ENCODE measurements at places on chromosomes 4 and X.

GRCh38 chr4:184096561-184097240 is 121.0 kb downstream of the ENPP6 start:
- no peak for DNase-seq

GRCh38 chrX:120357186-120357585 is 4.7 kb upstream of the ATP1B4 start:
- DNase-seq = no peak

- no peak for DNase-seq
Observed at GRCh38 chr4:101033986-101034385, 313.3 kb downstream of the PPP3CA start.

- DNase-seq = no peak
Observed at GRCh38 chr4:184250795-184251669, 33.4 kb upstream of the ENPP6 start.

GRCh38 chr4:152939621-152940020 is 3.5 kb downstream of the FHDC1 start:
- no peak for DNase-seq

DNA sequence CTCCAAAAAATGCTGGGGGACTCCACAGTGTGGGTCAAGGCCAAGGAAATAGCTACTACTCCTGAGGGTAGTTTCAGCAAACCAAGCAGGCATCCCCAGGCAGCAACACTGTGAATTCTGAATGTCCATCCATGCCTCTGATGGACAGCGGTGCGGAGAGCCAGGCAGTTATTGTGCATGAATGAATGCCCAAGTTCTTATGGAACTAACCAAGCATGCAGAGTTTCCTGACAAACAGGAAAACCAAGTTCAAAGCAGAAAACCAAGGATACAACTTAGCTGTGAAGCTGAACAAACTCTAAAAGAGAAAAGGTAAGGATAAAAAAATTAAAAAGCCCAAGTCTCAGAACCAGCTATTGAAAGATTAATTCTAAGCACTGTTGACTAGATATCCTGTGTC is 642.6 kb upstream of the HS3ST1 start:
- no peak for DNase-seq

DNA sequence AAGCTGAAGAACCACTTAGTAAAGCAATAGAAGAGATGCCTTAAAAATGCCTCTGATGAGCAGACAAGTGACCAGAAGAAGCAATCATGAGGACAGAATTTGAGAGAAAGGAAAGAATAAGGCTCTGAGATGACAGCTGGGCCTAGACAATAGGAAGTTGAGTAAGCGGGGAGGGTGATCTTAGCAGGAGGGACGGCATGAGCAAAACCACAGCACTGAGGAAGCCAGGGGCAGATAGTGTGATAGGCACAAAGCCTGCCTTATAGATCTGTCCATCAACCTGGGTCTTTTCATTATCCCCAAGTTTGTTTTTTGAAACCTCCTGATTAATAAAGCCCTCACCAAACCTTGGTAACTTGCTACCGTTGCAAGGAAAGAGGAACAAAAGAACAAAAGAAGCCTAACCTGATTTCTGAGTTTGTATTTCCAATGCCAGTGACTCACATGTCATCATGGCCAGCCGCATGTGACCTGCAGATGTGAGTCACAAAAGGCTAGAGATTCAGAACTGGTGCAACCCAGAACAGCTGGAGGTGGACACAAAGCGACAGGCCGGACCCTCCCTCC is 55.7 kb upstream of the PPARGC1A start:
- DNase-seq = no peak

DNA sequence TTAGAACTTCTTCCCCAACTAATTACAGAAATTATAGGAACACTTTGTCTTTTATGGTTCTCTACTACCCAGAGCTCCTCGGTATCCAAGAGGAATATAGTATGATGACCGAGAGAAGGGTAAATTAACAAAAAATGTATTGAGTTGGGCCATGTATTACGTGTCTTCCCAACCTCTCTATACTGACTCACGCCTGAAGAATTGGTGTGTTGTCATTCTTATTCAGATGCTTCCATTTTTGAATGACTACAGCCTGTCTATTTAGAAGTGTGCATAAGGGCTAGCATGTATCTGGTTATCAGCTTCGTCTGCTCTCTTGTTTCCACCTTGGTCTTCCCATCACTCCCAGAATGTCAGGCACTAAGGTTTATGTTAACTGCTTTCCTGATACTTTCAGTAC is 24.5 kb upstream of the SCD5 start:
- DNase-seq = no peak

GRCh38 chr4:183855323-183856190 is 49.5 kb upstream of the STOX2 start:
- no peak for DNase-seq

DNA sequence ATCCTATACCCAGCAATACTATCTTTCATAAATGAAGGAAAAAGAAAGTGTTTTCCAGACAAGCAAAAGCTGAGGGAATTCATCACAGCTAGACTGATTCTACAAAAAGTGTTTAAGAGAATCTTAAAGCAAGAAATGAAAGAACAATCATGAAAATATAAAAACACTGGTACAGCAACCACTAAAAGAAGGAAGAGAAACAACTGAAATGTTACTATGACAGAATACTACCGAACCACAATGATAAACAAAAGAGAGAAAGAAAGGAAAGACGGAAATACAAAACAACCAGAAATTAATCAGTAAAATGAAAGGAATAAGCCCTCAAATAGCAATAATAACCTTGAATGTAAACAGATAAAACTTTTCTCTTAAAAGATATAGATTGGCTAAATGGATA is 110.8 kb upstream of the AFF2 start:
- no peak for DNase-seq

DNA sequence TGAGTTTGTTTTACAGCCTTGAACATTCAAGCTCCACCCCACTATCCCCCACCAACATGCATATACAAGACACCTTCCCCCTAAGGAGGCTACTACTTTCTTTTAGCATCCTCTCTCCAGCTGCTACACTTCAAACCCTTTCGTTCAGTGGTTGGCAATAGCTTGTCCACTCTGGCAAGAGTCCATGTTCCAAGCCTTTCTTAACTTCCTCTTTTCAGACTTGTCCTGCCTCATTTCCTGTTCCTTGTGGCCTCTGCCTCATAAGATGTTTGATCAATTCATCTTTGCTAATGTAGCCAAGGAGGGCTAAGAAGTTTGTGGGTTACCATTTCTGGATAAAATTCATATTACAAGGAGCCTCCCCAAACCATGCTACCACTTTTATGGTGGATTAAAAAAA is 20.8 kb upstream of the ZCCHC12 start:
- DNase-seq = no peak

GRCh38 chrX:132119283-132119682 is 8.5 kb downstream of the FRMD7 start:
- no peak for DNase-seq

DNA sequence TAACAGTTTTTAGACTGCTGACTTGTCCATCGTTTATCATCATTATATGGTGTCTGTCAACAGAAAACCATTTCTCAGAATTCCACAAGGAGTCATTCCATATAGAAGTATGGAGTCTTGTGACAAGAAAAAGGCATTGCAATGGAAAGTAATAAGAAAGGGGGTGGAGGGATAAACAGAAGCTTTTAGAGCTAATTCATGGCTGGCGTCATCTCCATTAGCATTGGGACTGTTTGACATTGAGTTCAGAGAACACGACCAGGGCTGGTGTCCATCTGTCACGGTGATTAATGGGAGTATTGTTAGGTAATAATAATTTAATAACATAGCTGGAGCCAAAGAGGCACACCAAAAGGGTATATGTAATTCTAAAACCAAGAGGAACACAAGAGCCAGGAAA is 101.9 kb upstream of the SFRP2 start:
- no peak for DNase-seq

GRCh38 chr4:189786447-189786846 is 154.2 kb upstream of the FRG1 start:
- DNase-seq = no peak

- DNase-seq = no peak
Observed at GRCh38 chr4:6718932-6719610, 3.1 kb downstream of the BLOC1S4 start.

DNA sequence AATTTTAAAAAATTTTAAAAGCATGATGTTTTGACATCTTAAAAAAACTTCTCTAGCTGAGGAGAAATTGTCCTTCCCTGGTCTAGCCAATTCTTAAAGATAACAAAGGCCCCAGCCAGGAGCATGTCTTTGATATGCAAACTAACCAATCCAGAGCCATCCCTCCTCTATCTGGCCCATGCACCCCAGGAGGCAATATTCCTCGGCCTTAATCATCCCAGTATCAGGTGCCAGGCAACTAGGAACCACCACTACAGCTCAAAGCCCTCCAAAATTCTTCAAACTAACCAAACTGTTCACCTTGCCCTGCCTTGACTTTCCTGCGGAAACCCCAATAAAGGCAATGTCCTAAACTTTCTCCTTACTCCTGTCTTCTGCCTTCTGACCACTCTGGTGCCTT is 97.8 kb upstream of the USP9X start:
- no peak for DNase-seq

DNA sequence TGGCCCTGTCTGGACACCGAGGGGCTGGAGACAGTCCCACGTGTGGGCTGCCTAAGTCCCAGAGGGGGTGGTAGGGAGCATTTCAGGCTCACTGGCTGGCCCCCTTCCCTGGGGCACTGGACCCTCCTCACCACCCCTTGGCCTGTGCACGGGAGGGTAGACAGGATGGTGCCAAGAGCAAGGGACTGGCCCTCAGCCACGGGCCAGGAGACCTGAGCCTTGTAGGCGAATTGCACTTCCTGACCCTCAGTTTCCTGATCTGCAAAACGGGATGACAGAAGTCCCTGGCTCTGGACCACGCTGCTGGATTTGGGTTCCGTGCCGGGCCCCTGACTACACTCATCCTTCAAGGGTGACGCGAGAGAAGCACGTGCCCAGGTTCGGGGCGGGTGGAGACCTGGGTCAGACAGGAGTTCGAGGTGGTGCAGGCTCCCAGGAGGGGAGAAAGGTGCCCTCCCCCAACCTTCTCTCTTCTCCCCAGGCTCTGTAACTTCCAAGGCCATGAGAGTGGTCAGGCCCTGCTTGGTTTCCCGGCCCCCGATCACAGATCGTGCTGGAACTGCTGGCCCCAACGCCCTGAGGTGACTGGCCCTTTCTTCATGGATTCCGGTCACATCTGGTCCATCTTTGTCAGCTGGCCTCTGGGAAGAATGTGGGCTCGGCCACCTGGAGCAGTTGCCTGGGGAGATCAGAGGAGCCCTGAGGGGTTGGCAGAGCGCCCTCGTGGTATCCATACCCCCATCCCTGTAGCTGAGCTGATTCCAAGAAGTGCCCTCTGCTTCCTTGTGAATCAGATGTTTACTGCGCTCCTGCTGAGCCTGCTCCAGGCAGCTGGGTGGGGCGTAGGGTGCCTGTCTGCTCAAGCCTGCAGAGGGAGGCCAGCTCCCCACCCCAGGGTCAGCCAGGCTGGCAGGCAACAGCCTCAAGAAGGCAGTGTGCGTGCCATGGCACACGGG is 3.3 kb downstream of the SH3BP2 start:
- no peak for DNase-seq

- no peak for DNase-seq
Observed at GRCh38 chr4:145785391-145786008, 105.6 kb downstream of the C4orf51 start.

All from SIG-M5 (cell line).